Liver (tissue), 10 donors: ENCODE measurements at places on chromosomes 1 and 21. TPM values are rescaled to one million over a fixed set of nuclear protein-coding genes. Genes with fewer than 3 reads are reported as not detected.

The RPE65 gene
- not detected for total RNA-seq

DNA sequence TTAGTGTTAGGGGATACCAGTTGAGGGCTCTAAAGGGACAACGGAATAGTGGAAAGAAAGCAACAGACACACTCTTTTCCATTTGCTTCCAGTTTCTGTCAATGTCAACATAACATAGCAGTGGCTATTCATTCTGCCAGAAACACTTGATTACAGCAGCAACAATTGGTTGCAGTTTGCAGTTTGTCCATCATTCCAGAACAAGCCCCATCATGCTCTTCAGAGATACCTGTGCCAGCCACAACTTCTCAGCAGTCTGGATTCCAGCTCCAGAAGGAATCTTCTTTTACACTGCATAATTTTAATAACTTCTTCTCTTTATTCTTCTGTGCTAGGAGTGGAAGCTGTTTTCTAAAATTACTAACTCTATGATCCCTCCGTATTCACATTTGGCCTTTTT lies 1521.4 kb downstream of the PLA2G4A start:
- H3K27me3 ChIP-seq: no peaks in the 10 kb centered on the region
- H3K4me1 ChIP-seq: no peaks in the 10 kb centered on the region
- H3K4me3 ChIP-seq: no peak overlapping the region
- DNase-seq: no peak
- H3K36me3 ChIP-seq: no peaks in the 10 kb centered on the region

DNA sequence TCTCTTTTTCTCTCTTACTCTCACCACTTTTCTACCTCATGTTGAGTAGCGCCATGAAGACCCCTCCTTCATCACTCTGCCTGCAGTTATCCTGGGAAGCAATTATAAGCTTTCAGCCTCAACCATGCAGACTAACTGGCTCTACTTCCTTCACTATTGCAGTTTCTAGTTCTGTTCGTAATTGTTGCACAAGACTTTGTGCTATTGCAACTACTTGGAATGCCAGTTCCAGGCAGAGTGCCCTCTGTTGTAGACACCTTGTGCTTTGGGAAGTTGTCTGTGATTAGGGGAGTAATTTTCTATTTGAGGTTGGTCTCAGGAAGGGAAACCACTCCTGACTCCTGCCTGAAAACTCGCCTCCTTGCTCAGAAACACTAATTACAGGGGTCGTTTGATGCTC lies 19.4 kb downstream of the PGM1 start:
- peaks cover 10% of the 10 kb centered on the region for H3K4me1 ChIP-seq
- H3K36me3 ChIP-seq: no peaks in the 10 kb centered on the region
- H3K4me3 ChIP-seq: no peak overlapping the region
- no peak overlapping the region for H3K27ac ChIP-seq
- no peak for DNase-seq
- no peaks in the 10 kb centered on the region for H3K27me3 ChIP-seq

DNA sequence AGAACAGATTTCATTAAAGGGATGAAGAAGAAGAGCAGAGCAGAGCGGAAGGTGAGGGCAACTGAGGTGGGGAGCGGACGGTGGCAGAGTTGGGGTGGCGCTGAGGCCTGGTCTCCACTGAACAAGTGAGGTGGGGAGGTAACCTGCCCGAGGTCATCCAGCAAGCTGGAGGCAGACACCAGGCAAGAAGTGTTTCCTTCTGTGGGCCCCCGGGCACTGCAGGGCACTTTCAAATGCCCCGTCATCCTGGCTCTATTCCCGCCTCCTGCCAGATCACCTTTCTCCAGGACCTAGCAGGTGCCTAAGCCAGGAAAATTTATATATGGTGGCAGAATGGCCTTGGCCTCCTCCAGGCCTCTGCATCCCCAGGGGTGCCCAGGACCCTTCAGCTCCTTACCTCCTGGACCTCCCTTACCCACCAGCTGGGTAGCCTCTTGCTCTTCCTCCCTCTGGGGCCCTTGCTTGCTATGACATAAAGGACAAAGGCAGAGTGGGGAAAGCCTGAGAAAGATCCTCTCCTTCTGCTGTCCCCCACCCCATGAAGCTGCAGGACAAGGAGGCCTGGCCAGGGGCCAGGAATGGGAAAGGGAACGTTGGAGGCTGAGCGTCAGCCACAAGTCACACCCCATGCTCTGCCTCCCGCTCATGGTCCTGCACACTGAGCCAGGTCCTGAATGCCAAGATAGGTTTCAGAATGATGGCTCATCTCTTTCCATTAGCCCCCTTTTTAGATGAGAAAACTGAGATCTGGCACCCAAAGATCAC lies 29.0 kb downstream of the VWA5B1 start:
- H3K4me3 ChIP-seq: no peak overlapping the region
- no peak overlapping the region for H3K27ac ChIP-seq
- H3K27me3 ChIP-seq: peaks cover 5% of the 10 kb centered on the region
- H3K36me3 ChIP-seq: no peaks in the 10 kb centered on the region
- no peak for DNase-seq
